Suprapubic skin (tissue), 4 donors: ENCODE measurements at places on chromosomes 5 and 9.

GRCh38 chr9:84293001-84293798 lies 47.4 kb downstream of the SLC28A3 start:
- no peak for DNase-seq

DNA sequence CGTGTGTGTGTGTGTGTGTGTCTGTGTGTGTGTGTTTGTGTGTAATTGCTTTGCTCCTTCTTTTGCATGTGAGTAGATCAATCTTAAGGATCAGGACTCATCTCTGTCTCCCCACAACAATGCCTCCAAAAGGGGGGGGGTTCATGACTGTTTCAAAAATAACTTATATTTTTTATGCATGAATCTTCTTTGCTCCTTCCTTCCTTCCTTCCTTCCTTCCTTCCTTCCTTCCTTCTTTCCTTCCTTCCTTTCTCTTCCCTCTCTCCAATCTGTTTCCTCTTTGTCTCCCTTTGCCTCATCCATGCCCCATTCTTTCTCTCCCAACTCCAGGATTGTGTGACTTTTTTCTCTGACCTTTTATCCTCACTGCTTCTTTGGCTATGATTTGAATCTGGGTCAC lies 126.4 kb upstream of the OSMR start:
- DNase-seq, result no peak

- no peak for DNase-seq
Measured at GRCh38 chr9:131178926-131179325, 53.5 kb downstream of the NUP214 start.

DNA sequence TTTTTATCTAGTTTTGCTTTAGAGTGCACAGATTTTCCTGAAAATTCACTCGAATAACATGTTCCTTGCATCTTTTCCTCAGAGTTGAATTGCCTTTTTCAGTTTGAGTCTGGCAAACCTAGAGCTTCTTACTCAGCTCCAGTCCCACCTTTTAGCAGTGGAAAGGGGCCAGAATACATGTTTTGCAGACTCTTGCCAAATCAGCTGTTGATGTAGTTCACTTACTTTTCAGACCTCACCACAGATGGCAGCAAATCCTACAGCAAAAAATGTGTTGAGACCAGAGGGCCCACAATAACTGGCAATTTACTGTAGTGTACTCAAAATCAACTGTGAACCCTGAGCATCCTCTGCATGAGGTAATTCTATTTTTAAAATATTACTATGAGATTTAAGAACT lies 545.2 kb upstream of the ACO1 start:
- DNase-seq, result no peak

DNA sequence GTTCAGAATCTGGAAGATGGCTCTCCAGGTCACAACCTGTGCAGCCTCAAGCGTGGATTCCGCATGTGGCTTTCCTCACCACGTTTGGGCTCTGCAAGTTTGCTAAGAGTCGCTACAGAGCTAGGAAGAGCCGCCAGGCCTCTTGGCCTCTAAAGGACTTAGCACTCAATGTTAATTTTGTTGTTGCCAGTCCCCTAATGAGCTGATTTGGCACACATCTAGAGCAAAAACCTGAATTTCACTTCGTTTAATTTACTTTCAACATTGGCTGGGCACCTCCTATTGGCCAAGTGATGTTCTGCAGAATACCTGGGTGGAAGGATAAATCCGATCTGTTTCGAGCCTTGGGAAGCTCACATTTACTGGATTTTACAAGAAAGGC lies 65.8 kb upstream of the UNC5A start:
- DNase-seq, result peak; percentile 29

GRCh38 chr9:137302449-137303150 lies 529 bp upstream of the NRARP start:
- no peak for DNase-seq

DNA sequence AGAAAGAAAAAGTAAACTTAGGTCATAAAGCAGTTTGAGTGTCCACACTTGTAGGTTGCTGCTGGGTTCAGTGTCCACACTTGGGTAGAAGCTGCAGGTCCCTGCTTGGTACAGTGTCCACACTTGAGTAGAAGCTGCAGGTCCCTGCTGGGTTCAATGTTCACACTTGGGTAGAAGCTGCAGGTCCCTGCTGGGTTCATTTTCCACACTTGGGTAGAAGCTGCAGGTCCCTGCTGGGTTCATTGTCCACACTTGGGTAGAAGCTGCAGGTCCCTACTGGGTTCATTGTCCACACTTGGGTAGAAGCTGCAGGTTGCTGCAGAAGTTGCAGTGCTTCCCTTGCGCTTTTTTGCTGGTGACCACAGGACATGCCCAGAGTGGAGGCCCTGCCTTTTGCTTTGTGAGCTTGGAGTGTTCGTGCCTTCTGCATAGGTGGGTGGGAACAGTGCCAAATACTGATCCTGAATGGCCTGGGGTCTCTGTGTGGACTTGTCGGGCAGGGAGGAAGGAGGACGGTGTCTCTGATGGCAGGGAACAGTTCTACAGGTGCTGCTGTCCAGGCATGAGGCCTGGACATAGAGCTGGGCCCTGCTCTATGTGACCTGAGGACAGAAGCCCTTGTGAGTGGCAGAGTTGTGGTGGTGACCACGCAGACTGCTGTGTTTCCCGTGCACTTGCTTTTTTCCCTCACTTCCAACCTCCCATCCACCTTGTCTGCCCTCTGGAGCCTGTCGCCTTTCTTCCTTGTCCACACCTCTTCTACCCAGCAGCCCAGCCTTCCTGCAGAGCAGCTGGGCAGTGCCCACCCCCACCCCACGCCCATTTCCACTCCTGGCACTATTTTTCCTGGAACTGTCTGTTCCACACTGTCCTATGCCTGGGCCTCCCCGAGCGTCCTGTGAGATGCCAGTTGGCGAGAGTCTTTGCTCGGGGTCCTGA lies 120.8 kb downstream of the EHMT1 start:
- no peak for DNase-seq
